ENCODE measurements at places on chromosomes 2 and 18. TPM values are rescaled to one million over a fixed set of nuclear protein-coding genes. Genes with fewer than 3 reads are reported as not detected.

- DNase-seq = peak; percentile 56
Observed at GRCh38 chr2:149329489-149330126, 779 bp upstream of the LYPD6 start.

DNA sequence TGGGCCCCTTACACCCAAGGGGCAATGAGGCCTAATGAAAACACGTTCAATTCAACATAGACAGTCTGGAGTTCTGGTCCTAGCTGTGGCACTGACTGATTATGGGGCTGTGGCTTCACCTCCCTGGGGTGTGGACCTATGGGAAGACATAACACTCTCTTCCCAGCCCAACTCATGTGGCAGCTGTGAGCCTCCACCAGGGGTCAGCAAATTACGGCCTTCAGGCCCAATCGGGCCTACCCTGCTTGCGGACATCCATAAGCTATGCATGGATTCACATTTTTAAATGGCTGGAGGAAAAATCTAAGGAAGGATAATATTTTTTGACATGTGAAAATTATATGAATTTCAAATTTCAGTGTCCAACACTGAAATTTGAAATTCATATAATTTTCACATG lies 101.3 kb downstream of the LOXHD1 start:
- no peak for DNase-seq

DNA sequence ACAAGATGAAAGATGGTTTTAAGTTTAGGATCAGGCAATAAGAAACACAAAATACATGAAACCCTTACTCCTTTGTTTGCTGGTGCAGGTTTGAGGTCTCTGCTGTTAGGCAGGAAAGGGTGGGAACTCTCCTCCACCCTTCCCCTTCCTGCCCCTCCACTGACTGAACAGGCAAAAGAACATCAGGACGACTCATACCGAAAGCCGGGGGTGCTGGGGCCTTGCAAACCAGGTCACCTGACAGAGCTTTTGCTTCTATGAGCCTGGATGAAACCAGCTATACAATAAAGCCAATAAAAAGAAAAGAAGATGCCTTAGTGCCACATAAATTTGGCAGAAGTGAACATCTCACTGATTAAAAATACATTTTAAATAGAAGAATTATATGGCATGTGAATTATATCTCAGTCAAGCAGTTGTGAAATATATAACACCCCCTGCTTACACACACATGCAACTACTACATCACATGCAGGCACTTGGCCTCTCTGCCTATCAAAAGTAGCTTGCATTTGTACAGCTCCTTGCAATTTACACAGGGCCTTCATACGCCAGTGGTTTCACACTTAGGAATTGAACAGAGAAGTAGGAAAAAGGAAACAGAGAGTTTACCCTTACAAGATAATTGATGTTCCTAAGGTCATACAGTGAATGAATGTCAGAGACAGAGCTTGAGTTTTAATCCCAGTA lies 215.1 kb upstream of the TRIB2 start:
- no peak for DNase-seq

- DNase-seq = no peak
Observed at GRCh38 chr2:128821010-128821409, 502.3 kb upstream of the HS6ST1 start.

DNA sequence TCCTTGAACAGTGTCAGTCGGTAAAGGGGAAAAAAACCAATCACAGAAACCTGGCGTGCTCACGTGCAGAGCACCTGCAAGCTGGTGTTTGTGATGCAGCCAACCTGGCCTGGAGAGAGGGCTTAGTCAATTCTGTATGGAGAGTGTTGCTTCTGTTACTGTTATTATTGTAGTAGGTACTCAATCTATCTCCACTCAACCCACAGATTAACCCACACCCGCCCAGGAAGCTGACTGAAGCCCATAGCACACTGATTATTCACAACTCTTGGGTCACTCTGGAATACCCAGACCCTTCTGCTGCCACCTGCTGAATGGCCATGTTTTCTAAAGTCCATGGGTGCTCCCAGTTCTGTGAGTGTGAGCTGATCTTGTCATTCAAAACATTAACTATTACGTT lies 53.9 kb downstream of the TNFRSF11A start:
- DNase-seq = no peak

DNA sequence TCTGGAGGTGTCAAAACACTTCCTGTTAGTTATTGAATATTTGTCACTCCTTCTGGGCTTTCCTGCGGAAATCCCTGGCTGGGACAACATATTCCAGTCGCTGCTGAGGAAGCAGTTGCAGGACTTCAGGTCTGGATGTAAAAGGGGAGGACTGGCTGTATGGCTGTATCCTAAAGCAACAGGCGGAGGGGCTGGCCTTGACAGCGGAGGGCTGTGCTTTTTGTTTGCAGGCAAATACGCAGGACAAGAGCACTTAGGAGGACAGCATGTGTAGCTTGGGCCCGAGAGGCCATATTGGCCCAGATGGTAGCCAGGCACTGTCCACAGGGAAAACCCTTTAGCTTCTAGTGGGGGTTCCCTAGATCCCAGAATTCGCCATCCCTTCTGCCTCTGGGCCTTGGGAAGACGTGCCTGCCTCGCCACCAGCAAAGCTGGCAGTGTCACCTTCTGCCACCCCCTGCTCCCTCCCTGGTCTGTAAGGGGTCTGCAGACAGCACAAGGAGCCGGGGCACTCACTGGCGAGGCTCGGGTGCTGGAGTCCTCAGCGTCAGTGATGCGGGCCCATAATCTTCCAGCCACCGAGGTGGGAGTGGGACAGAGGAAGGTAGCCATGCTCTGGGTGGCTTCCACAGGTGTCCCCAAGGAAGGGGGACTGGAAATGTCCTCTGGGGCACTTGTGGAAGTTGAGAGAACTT lies 6.7 kb downstream of the NPPC start:
- no peak for DNase-seq

- no peak for DNase-seq
Observed at GRCh38 chr2:239697399-239698164, 296.8 kb upstream of the HDAC4 start.

GRCh38 chr18:3747176-3747973 lies 297.4 kb downstream of the TGIF1 start:
- no peak for DNase-seq

DNA sequence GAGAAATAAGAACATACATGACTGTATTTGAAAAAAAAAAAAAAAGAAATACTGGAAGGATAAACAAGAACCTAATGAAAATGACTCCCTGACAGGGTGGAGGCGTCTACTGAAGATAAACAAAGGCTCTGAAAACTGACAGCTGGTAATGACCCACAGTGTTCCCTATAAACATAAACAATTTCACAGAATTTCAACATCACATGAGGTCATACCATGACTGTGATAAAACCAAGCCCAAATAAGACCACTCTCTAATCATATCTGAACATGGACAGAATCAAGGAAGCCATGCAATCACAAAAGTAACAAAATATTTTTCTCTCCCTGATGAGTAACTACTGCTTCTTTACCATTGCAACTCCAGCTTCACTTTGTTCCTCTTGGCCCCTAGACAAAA lies 159.3 kb downstream of the FAM124B start:
- DNase-seq = no peak

- DNase-seq = no peak
Observed at GRCh38 chr2:124908411-124908810, 883.3 kb downstream of the CNTNAP5 start.

DNA sequence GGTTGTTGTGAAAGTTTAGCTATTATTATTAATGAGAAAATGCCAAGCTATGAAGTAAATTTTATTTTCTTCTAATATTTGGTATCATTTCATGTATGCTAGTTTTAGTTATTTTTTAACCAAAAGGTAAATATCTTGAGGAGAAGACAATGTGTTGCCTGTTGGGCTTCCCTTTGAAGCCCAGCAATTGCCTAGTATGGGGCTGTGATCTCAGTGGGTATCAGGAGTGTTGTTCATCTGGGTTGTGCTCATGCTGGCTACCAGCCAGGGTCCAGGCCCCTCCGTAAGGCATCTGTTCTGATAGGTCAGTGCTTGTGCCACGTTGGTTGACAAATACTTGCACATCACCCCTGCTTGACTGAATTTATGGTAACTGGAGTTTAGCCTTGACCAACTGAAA lies 38.0 kb upstream of the DARS1 start:
- no peak for DNase-seq

- no peak for DNase-seq
Observed at GRCh38 chr2:233803292-233803911, 25.3 kb downstream of the MROH2A start.

GRCh38 chr2:36483290-36483689 lies 114.7 kb downstream of the FEZ2 start:
- DNase-seq = no peak

DNA sequence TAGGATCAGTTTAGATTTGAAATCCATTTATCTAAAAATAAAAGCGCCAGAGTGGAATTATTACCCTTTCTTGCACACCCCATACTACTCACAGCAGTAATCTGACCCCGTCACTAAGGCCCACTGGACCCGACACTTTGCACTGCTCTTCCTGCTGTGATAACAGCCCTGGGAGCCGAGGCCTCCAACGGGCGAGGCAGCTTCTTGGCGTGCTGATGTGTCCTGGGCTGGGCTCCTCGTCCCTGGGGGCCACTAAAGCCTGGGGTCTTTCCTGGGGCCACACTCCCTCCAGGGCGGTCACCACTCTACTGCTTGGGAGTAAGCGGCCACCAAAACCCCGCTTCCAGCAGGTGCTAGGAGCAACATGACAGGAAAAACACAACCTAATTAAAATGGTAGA lies 61.7 kb downstream of the ZAP70 start:
- DNase-seq = no peak

DNA sequence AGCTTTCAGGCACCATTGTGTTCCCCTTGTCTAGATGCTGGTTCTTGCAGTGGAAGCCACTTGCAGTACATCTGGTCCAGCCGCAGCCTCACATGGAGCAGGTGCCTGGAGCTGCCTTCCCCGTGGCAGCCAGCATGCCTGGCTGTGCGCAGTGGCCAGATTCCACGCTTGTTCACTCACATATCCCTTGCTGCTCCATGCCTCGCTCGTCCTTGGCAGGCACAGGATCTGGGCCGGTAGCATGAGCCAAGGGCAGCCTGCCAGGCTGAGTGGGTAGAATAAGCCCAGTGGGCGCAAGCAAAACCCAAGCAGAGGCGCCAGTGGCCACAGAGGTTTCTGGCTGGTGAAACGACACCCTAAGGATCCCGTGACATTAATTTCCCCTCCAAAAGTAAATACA lies 20.6 kb downstream of the TMX3 start:
- DNase-seq = no peak

DNA sequence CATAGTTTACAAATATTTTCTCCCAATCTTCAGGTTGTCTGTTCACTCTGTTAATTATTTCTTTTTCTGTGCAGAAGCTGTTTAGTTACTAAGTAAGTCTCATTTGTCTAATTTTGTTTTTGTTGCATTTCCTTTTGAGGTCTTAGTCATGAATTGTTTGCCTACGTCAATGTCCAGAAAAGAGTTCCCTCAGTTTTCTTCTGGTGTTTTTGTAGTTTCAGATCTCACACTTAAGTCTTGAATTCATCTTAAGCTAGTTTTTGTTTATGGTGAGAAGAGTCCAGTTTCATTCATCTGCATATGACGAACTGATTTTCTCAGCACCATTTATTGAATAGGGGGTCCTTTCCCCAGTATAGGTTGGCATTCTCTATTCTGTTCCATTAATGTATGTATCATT lies 1252.2 kb upstream of the TMEFF2 start:
- no peak for DNase-seq

DNA sequence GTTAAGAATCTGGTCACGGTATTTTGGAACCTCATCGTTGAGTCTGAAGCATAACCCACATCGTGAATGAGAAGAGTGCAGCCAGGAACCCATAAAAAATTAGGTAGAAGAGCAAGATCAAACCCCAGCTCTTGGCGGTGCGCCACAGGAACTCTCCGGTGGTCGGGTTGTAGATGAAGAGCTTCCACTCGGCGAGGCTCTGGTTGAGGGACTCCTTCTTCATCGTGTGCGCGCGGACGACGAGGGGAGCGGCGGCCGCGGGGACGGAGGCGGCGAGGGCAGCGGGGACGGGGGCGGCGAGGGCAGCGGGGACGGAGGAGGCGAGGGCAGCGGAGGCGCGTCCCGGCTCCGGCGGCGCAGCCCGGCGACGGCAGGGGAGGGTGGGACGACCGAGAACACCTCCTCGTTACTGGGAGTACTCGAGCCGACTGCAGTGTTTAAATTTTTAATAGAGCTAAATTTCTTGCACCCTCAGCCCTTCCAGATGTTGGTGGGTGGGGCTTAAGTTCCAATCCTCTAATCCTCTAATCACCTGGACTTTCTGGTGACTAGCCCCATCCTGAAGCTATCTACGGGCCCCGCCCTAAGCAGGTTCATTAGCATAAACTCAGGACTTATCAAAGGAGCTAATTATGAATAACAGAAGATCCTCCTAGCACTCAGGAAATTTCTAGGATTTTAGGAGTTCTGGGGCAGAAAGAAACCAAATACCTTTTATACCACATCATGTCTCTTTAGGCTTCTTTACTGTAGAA lies 20.4 kb upstream of the PAPOLG start:
- DNase-seq = no peak

DNA sequence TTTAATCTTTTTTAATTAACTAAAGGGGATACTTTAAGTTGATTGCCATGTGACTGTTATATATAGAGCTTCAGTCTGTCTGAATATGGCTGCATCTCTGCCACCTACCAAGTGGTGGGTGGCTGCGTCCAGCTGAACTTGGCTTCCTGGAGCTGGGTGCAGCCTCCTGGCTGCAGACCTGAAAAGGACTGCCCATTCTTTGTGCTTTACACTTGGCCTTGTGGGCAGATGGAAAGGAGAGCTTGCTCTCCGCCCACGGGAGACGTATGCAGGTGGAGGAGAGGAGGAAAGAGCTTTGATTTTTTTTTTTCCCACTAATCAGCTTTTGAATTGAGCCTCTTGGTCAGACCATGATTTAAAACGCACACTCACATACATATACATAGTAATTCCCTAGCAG lies 34.7 kb downstream of the NCK2 start:
- DNase-seq = no peak

- no peak for DNase-seq
Observed at GRCh38 chr2:238720232-238720672, 127.6 kb upstream of the TWIST2 start.

- no peak for DNase-seq
Observed at GRCh38 chr2:157158111-157158510, 99.4 kb upstream of the GALNT5 start.

Gene NBAS
- 26.0 TPM for polyA plus RNA-seq

Gene TBC1D8
- polyA plus RNA-seq = 14.0 TPM

Gene MAPK4
- polyA plus RNA-seq = 13.8 TPM

Gene RGPD8
- polyA plus RNA-seq = 3.8 TPM

Gene LYPD1
- polyA plus RNA-seq = 0.46 TPM

Gene IL1A
- 1.3 TPM for polyA plus RNA-seq

Gene GPR45
- polyA plus RNA-seq = not detected

Gene CBLN2
- polyA plus RNA-seq = 0.23 TPM

Data from urinary bladder (tissue), 4 donors.